Stimulated activated CD4-positive, alpha-beta T cell treated with anti-CD3 and anti-CD28 coated beads, Interleukin-2, amount 100 ng/mL, for 48 hours (primary cell): ENCODE measurements at places on chromosomes 13 and 19.

DNA sequence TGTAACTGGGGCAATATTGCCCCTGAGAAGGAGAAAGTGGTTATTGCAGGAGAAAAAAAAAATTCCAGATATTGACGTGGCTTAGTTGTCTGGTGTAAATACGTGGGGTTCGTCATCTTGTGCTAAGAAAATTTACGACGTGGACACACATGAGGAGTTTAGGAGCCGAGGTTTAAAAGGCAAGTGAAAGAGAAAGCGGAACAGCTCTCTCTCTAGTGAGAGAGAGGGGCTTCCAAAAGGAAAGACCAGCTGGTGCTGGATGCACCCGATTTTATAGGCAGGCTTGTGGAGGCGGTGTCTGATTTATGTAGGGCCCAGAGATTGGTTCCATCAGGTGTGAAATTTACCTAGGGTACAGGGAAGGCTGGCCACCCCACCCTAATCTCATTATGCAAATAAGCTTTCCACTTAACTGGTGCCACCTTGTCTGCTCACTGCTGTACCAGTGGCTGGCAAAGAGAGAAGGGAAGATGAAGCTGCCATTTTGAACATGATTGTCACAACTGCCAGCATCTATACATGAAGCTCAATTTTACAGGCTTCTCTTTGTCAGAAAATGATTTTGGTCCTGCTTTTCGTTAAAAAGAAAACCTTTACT, 845.1 kb downstream of the DACH1 start:
- DNase-seq = no peak

GRCh38 chr13:25180775-25181537, 8.9 kb upstream of the AMER2 start:
- DNase-seq = no peak

DNA sequence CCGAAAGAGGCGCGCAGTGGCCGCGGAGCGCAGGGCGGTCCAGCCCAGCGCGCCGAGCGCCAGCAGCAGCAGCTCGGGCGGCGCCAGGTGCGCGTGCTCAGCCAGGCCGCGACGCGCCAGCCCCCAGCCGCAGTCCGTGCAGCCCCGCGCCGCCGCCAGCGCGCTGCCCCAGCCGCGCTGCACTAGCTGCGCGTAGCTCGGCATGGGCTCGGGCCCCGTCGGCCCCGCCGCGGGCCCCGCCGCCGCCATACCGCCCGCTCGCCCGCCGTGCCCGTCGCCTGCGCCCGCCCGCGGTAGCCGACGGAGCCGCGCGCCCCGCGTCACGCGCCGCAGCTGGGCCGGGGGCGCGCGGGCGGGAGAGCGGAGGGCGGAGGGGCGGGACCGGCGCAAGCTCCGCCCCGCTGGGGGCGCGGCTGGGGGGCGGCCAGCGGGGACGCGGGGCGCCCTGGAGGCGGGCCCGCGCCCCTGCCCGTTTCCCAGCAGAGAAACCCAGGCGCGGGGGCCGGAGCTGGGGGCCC, at the start of gene CERS1:
Gene CERS1 (minus strand): TSS at position 335 of the 518 bp plus-strand sequence. CDS start 86 bp downstream, at position 249.
- DNase-seq = no peak

- no peak for DNase-seq
Measured at GRCh38 chr19:16139752-16140151, 3.7 kb upstream of the HSH2D start.

GRCh38 chr19:49570138-49570856, 10.1 kb downstream of the NOSIP start:
- no peak for DNase-seq

DNA sequence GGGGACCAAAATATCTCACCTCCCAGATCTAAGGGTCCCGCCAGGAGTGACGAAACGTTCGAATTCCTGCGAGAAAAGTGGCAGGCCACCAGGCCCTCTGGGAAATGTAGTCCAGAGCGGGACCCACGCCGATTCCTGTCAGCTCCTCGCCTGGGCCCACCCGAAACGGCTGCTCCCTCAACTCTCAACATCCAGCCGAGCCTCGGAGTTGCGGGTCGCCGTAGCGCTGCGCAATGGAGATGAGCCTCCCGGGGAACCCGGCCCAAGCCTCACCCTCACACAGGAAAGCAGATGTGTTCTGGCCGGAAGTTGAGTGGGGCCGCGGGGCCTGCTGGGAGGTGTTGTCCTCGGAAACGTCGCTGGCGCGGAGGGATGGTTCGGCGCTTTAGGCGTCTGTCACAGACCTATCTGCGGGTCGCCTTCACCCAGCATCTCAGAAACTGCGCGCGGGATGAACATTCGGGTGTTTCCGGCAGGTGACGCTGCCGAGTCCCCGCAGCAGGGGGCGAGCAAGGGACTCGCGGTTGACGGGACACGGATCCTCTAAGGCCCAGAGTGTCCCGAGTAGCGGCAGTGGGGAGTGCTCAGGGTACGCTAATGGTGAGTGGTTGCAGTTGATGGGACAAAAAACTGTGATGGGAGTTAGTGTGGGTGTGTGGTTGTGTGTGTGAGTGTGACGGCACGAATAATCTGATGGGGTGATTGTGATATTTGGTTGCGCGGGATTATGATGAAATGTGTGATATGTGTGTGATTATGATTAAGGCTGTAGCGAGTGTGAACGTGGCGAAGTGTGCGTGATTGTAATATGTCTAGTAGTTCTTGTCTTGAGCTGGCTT, at the start of the genes ZNF568 and ZNF829:
Gene ZNF568 (plus strand): TSS at position 341 of the 839 bp plus-strand sequence. CDS start 6,439 bp downstream, outside the sequence.
Gene ZNF829 (minus strand): TSS at position 300 of the 839 bp plus-strand sequence. CDS start 1,124 bp downstream, outside the sequence.
- DNase-seq = peak; percentile 83

- DNase-seq = no peak
Measured at GRCh38 chr13:63690672-63691071, 2275.0 kb upstream of the PCDH20 start.

DNA sequence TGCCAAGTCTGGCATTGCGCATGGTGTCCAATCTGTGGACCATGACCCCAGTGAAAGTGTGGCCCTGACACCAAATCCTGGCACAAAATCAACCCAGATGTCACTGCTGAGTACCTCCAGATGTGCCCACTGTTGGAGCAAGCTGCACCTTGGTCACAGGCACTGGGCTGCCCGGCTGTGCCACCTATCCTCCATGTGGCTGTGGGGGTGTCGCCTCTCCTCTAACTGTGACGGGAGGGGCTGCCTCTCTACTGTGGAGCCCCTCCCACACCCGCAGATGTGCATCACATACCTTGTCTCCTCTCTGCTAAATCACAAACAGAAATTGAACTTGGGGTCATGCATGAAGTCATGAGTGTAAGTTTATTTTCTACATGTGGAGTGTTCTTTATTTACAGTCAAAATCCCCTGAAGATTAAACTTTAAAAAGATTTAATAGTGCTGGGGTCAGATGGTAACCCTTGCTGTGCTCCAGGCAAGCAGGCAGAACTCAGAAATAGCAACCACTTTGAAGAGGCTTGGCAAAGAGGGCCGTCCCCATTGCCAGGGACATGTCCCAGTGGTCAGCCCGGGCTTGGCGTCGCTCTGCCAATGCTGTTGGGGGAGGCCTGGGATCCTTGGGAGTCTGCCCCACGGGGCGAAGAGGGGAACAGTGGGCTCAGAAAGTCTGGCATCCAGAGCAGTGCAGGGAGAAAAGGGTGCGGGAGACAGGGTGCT, 46.4 kb upstream of the ZNF536 start:
- no peak for DNase-seq

- DNase-seq = no peak
Measured at GRCh38 chr19:40270362-40271089, 14.6 kb downstream of the AKT2 start.

GRCh38 chr13:47334173-47334572, 437.3 kb upstream of the HTR2A start:
- no peak for DNase-seq

- no peak for DNase-seq
Measured at GRCh38 chr13:72740015-72740414, 12.3 kb downstream of the BORA start.

DNA sequence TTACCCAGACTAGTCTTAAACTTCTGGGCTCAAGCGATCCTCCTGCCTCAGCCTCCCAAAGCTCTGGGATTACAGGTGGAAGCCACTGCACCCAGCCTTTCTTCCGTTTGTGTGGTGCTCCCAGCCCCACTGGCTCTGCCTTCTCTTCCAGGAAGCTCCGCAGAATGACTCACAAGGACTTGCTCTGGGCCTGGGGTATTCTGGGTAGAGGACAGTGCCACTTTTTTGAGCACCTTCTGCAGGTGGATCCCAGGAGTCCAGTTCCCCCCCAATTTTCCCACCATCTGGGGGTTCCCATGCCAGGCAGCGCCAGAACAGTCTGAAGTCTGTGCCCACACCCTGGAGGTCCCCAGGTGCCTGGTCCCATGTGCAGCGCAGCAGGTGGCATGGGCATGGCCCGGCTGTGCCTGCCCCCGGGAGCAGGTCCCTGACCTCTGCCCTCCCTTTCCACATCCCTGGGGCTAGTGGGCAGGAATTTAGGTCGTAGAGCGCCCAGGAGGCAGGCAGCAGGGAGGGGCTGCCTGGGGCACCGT, 1.6 kb downstream of the REEP6 start:
- DNase-seq = no peak

DNA sequence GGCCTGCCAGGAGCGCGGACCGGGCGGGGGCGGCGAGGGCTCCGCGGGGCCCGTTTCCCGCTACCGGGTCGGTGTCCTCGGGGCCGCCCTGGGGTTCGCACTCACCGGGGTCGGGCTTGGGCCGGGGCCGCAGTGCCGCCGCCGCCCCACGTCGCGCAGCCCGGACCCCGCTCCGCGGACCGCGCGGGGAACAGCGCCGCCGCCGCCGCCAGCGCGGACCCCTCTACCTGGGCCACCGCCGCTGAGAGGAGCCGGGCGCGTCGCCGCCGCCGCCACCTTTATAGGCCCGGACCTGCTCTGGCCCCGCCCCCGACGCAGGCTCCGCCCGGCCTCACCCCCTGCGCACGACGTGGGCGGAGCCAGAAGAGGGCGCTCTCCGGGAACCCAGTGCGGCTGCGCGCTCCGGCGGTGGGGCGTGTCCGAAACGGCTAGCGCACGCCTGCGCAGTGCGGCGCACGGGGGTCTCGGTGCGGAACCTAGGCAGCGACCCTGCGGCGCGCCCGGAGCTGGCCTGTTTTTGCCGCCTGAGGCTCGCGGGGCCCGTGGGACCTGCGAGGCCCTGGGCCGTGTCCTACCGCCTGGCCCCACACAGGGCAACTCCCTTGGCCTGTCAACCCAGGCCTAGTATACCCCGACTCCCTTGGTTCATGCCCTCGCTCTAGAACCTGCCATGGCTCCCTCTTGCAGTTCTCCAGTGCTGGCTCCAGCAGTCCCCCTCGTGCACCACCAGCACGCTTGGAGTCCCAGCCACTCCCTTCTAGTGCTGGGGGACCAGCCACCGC, at the start of gene MKNK2:
Gene MKNK2 (minus strand): TSS at position 254 of the 782 bp plus-strand sequence. CDS start 393 bp downstream, outside the sequence.
- peak; percentile 97 for DNase-seq

DNA sequence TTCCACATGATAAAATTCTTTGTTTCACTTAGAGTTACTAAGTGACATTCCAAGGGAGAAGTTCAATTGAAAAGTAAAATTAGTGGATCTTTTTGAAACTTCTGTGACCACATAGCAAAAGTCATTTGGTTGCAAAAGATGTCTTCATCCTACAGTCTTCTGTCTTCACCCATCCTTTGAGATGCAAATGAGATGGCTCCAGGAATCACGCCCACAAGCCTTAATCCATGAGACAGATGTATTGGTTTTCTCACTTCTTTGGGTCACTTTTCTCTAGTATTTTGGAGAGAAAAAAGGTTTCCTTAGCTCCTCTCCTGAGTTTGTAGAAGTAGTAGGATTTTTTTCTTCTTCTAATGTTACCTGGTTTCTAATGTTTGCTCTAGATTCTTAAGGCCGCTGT, 259.5 kb upstream of the SLC10A2 start:
- no peak for DNase-seq

- DNase-seq = no peak
Measured at GRCh38 chr13:24167666-24168391, 7.3 kb downstream of the SPATA13 start.

GRCh38 chr13:51501592-51502152, 48.8 kb upstream of the INTS6 start:
- DNase-seq = no peak

DNA sequence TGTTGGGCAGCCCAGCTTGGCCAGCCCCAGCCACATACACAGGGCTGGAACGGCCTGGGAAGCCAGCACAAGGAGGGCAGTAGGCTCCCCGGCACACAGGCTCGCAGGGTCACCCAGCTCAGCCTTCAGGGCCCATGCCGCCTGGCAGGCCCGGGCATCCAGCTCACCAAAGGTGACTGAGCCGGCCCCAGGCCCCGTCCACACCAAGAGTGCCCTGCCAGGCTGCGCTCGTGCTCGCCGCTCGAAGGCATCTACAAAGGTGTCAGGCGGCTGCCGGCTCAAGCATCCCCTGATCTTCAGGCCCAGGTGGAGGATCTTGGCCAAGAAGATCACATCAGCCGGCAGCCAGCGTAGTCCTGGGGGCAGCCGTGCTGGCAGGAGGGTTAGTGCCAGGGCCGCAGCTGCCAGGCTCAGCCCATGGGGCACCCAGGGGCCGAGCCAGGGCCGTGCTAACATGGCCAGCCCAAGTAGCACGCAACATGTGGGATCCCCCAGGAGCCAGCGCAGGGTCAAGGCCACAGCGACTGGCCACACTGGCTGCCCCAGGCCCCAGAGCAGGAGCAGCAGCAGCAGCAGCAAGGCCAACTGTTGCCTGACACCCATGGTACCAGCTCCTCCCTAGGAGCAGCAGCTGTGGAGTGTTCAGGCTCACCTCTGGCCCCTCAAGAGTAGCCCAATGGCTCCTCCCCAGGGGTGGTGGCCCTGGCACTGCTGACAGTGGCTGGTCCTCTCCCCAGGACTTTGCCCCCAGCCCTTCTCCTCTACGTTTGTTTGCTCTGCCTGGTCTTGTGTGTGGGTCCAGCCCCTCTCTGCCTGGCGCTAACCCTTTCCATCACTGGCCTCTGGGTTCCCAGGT, at the start of gene SLC27A5:
Gene SLC27A5 (minus strand): TSS at position 640 of the 856 bp plus-strand sequence. CDS start 37 bp downstream, at position 603.
- DNase-seq = no peak

DNA sequence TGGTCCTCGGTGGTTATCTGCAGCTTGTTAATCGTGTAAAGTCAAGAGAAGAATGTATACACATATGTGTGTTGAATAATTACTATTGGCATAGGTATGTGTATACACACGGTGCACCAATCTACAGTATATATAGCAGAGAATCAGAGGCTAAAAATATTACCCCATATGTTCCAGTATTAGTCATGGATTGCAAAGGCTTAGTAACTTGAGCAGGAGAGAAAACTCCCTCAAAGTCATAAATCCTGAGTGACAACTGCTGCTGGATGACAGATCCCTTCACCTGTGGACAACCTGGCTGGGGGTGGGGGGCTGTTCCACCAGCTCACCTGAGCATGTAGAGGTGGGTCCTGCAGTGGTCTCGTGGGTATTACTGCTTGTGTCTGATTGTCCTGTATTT, 185.0 kb downstream of the ZNF536 start:
- no peak for DNase-seq

DNA sequence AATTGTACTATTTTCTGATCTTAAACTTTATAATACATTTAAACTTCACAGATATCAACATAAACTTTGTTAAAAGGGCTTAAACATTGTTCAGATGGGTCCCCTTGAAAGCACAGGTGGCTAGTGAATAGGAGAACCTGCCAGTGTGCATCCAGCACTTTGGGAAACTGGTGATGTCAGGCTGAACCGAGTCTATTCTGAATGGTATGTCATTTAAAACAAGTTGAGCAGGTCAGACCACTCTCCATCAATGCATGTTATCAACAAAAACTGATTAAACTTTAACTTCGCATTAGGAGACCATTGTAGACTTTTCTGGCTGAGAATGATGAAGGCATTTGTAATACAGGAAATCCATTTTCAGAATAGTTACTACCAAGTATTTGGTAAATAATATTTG, 50.1 kb upstream of the FREM2 start:
- no peak for DNase-seq

GRCh38 chr13:88601949-88602348, 930.8 kb downstream of the SLITRK5 start:
- DNase-seq = no peak
